Stimulated activated CD8-positive, alpha-beta memory T cell treated with anti-CD3 and anti-CD28 coated beads, Interleukin-15, amount 100 ng/mL, for 4 hours (primary cell): ENCODE measurements at places on chromosomes 3 and 15.

GRCh38 chr3:14324224-14324944 is 78.0 kb upstream of the SLC6A6 start:
- DNase-seq = no peak

GRCh38 chr3:81884791-81885190 is 123.3 kb upstream of the GBE1 start:
- no peak for DNase-seq

- no peak for DNase-seq
These were observed 124.0 kb upstream of the PLXNA1 start for GRCh38 chr3:126858887-126859286.

DNA sequence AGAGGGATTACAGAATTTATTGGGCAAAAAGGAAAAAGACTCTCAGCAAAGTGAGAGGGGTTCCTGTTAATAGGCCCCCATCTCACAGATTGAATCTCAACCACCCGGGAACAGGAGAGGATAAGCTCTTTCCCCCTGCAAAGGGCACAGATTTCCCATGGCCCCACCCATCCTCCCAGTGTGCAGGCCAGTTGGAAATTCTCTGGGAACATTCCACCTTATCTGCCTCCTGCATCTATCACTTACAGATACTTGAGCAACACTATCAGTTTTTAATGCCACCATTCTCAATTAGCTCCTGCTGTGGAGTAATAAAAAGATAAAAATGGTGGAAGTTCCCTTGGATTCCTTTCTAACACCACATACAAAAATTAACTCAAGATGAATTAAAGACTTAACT is 350.0 kb upstream of the BCHE start:
- no peak for DNase-seq
